ENCODE measurements at places on chromosomes 11 and 22. TPM values are rescaled to one million over a fixed set of nuclear protein-coding genes. Genes with fewer than 3 reads are reported as not detected.
A peak's percentile ranks its signal among the peaks of the same experiment; 100 is the strongest.

- H3K27ac ChIP-seq: no peak overlapping the region
- no peak for DNase-seq
- no peaks in the 10 kb centered on the region for H3K36me3 ChIP-seq
These were observed 10.7 kb downstream of the ANO1 start for GRCh38 chr11:70088735-70089250.

GRCh38 chr11:3796346-3796745, 1.0 kb downstream of the NUP98 start:
- peak overlapping the region; percentile 38 for H3K4me3 ChIP-seq
- no peak for DNase-seq

The VWCE gene
- total RNA-seq: 6.7 TPM

DNA sequence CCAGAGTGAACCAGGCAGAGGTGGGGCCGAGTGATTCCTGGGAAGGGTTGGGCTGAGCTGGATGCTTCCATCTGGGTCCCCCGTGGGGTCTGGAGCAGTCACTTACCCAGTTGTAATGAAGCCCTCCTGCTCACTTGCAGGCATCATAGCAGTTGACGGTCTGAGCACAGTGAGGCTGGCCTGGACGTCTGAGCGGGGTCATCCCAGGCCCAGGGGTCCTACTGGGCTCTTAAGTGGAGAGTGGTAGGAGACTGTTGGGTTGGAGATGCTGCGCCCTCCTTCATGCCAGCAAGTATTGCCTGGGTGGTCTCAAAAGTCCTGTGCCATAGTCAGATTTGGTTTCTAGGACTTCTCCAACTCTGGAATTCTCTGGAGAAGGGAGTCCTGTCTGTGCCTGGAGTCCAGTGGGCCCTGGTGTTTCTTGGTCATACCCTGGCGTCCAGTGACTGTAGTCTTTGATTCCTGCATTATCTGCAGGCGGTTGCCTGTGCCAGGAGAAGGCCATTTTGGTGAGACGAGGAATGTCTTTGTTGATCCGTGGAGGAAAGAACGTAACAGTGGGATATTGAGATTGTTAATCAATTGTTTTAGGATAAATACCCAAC, 82.3 kb downstream of the TBC1D22A start:
- no peak overlapping the region for H3K4me3 ChIP-seq
- peaks cover 4% of the 10 kb centered on the region for H3K4me1 ChIP-seq
- no peaks in the 10 kb centered on the region for H3K36me3 ChIP-seq
- no peaks in the 10 kb centered on the region for H3K27me3 ChIP-seq
- no peak overlapping the region for H3K27ac ChIP-seq

DNA sequence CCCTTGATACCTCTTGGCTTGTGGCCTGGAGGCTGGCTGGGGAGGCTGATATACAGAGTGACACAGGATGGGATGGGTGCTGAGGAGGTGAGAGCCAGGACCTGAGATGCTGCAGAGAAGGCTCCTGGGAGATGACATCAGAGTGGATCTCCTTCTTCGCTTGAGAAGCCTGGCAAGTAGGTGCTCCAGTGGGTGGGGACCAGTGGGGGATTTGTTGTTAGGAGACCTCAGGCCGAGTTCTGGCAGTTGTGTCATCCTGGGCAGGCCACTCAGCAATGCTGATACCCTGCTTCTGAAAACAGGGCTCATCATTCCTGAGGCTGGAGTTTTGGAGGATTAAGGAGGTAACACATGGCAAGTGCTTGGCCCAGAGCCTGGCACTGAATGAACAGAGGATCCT, 1.9 kb upstream of the NDUFV1 start:
- no peaks in the 10 kb centered on the region for H3K27me3 ChIP-seq
- H3K4me1 ChIP-seq: peaks cover 15% of the 10 kb centered on the region
- no peak overlapping the region for H3K27ac ChIP-seq
- no peak for DNase-seq
- no peaks in the 10 kb centered on the region for H3K36me3 ChIP-seq

The SLC22A8 gene
- total RNA-seq: not detected

GRCh38 chr11:19642185-19643158, 70.2 kb upstream of the NAV2 start:
- H3K27me3 ChIP-seq: no peaks in the 10 kb centered on the region
- no peak overlapping the region for H3K27ac ChIP-seq
- no peaks in the 10 kb centered on the region for H3K36me3 ChIP-seq
- H3K4me3 ChIP-seq: no peak overlapping the region
- no peaks in the 10 kb centered on the region for H3K4me1 ChIP-seq

The BEST1 gene
- total RNA-seq: 3.5 TPM

The FAM180B gene
- total RNA-seq: 0.50 TPM

DNA sequence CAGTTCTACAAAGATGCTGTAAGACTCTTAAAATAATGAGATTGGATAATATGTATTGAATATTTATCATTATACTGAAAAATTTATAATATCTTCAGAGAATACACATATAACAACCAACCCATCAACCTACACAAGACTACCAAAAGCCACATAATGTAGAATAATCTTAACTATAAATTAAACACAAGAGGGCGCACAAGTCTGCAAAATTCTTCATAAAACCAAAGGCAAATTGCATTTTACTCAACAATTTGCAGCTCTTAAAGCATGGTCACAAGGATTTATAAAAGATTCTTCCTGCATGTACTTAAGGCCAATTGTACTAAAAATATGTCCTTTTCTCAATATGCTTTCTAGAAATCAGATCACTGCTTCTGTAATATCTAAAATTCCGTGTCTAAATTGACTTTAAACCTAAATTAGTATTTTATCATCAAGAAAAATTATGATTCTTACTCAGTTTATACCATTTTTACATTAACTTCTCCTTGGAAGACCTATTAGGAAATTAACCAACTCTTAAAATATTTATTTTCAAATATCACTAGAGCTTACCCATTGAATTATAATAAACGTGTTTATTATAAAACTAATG, 79.0 kb downstream of the TTC28 start:
- no peaks in the 10 kb centered on the region for H3K36me3 ChIP-seq
- H3K27me3 ChIP-seq: no peaks in the 10 kb centered on the region
- H3K4me3 ChIP-seq: no peak overlapping the region
- H3K27ac ChIP-seq: no peak overlapping the region

The ENTHD1 gene
- not detected for total RNA-seq

DNA sequence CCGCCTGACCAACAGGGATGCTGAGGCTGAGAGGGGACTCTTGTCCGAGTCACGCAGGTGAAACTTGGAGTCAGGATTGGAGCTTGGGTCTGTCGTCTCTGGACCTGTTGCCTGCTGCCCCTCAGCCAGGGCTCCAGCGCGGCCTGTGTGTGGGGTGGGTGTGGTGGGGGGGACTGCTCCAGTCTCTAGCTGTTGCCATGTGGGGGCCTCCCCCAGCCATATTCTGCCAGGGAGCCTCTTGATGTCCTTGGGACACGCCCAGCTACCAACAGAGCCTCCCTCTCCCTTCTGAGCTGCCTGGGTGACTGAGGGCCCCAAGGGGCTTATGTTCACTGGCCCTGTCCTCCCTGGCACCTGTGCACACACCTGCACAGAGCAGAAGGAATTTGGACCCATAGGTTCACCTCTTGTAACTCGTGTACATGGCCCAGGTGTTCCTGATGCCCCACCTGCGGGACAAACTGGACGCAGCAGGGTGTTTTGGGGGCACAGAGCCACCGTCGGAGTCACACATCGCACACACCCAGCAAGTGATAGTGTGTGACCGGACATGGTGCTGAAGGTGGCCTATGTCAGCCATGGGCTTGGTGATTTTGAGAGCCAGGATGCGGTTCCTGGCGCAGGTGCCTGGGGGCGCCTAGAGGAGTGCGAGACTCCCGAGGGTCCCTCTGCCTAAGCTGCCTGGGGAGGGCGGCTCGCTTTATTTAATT, 252.3 kb downstream of the TBC1D22A start:
- H3K27me3 ChIP-seq: no peaks in the 10 kb centered on the region
- H3K27ac ChIP-seq: no peak overlapping the region
- no peak for DNase-seq
- H3K4me3 ChIP-seq: no peak overlapping the region

DNA sequence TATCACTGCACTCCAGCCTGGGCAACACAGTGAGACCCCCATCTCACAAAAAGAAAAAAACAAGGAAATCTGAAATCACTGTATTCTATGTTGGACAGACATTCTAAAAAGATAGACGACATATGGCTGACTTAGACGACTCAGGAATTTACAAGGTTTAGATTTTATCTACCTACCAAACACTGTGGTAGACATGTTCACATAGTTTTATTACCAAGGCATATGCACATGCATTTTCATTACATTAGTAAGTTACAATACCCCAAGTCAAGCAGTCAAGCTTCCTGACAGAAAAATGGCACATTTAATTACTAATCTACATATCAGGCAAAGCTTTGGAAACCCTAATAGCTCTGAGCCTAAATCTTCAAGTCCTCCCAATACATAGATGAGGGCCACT, 262.2 kb downstream of the TTC28 start:
- H3K27me3 ChIP-seq: no peaks in the 10 kb centered on the region
- peaks cover 5% of the 10 kb centered on the region for H3K4me1 ChIP-seq
- DNase-seq: no peak
- H3K27ac ChIP-seq: no peak overlapping the region
- H3K4me3 ChIP-seq: no peak overlapping the region

GRCh38 chr11:9895006-9895405, 231.1 kb downstream of the SWAP70 start:
- H3K4me1 ChIP-seq: no peaks in the 10 kb centered on the region
- no peak for DNase-seq
- H3K27me3 ChIP-seq: no peaks in the 10 kb centered on the region
- H3K4me3 ChIP-seq: no peak overlapping the region

- H3K4me3 ChIP-seq: no peak overlapping the region
- no peaks in the 10 kb centered on the region for H3K4me1 ChIP-seq
- H3K27ac ChIP-seq: no peak overlapping the region
- no peaks in the 10 kb centered on the region for H3K36me3 ChIP-seq
These were observed 22.1 kb upstream of the KRTAP5-7 start for GRCh38 chr11:71505001-71505400.

- H3K4me3 ChIP-seq: no peak overlapping the region
- H3K4me1 ChIP-seq: peaks cover 2% of the 10 kb centered on the region
- no peaks in the 10 kb centered on the region for H3K27me3 ChIP-seq
- no peak for DNase-seq
These were observed 3.7 kb upstream of the TMEM109 start for GRCh38 chr11:60910281-60910687.

DNA sequence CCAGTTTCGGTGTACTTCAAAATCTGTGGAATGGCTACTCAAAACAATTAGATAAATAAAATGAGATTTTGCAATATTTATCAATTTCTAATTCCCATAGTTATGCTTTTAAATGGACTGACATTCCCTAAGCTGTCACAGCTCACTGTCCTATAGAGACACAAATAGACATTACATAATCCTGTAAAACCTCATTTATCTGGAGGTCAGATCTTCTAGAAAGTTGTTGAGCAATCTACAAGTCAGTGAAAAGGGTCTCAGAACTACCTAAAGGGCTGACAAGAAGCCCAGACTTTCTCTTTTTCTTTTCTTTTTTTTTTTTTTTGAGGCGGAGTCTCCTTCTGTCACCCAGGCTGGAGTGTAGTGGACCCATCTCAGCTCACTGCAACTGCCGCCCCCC, 12.0 kb downstream of the ALG8 start:
- no peaks in the 10 kb centered on the region for H3K4me1 ChIP-seq
- H3K27me3 ChIP-seq: no peaks in the 10 kb centered on the region
- no peak overlapping the region for H3K4me3 ChIP-seq
- no peak overlapping the region for H3K27ac ChIP-seq

DNA sequence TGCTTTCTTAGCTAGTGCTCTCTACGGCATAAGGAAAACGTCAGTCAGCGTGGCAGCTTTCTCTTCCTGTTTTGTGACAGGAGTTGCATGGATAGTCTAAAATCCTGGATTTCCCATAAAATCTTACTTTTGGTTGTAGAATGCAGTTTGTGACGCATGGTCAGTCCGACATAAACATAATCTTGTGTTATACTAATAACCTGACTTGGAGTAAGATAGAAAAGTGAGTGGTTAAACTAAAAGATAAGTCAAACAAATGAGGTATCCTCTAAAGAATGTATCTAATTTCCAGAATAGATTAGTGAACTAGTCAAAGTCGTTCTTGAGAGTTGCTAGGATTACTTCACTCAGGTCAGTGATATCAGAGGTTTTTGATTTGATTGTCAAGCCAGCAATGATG, 157.6 kb downstream of the PGR start:
- no peak overlapping the region for H3K27ac ChIP-seq
- no peaks in the 10 kb centered on the region for H3K27me3 ChIP-seq
- no peaks in the 10 kb centered on the region for H3K36me3 ChIP-seq
- H3K4me3 ChIP-seq: no peak overlapping the region
- H3K4me1 ChIP-seq: no peaks in the 10 kb centered on the region

- H3K27ac ChIP-seq: no peak overlapping the region
- H3K27me3 ChIP-seq: no peaks in the 10 kb centered on the region
- no peaks in the 10 kb centered on the region for H3K36me3 ChIP-seq
These were observed 15.8 kb downstream of the OR10D3 start for GRCh38 chr11:124198897-124199296.

The LZTR1 gene
- total RNA-seq: 41.3 TPM

The RBMXL2 gene
- total RNA-seq: 0.30 TPM

DNA sequence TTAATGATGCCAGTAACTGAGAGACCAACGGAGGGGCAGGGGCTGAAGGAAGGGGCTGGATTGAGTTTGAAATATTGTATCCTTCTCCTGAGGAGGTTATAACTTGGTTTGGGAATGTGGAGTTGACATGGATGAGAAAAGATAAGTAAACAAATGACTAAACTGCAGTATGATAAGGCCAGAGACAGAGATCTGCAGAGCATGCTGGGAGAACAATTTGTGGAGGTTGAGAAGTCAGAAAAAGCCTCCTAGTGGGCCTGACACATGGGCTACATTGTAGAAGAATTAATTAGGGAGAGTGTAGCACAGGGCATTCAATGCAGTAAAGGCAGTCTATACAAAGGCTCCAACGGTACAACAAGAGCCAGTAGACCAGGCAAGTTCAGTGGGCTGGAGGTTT, 55.9 kb downstream of the SPON1 start:
- no peak overlapping the region for H3K4me3 ChIP-seq
- no peaks in the 10 kb centered on the region for H3K27me3 ChIP-seq
- H3K36me3 ChIP-seq: no peaks in the 10 kb centered on the region
- H3K4me1 ChIP-seq: peaks cover 6% of the 10 kb centered on the region
- no peak for DNase-seq
- peak overlapping the region; percentile 37 for H3K27ac ChIP-seq

DNA sequence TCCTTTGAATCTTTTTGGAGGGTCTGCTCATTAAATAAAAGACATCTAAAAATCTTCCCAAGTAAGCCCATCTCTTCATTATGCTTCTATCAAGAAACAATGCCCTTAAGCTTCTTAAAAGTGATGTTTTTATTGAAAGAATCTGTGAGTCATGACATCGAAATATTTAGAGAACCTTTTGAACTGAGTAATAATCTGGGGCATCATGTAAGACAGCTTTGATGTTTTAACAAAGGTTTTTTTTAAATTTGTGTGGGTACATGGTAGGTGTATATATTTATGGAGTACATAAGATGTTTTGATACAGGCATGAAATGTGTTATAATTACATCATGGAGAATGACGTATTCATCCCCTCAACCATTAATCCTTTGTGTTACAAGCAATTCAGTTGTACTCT, 46.8 kb downstream of the PLAAT5 start:
- no peaks in the 10 kb centered on the region for H3K36me3 ChIP-seq
- H3K27ac ChIP-seq: no peak overlapping the region

The CNGA4 gene
- 0.17 TPM for total RNA-seq

DNA sequence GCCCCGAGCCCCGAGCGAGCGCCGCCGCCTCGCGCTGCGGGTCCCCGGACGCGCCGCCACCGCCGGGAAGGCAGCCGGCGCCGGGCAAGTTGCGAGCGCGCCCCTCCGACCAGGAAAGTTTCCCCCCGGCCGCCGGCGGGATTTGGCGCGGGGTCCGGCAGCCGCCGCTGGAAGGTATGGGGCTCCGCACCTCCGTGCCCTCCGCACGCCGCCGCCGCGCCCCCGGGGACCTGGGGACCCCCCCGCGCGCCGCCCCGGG, 281 bp downstream of the TSPAN18 start:
- H3K4me3 ChIP-seq: peak overlapping the region; percentile 94
- H3K27me3 ChIP-seq: peaks cover 2% of the 10 kb centered on the region
- peaks cover 27% of the 10 kb centered on the region for H3K4me1 ChIP-seq
- H3K36me3 ChIP-seq: no peaks in the 10 kb centered on the region
- no peak for DNase-seq
- H3K27ac ChIP-seq: no peak overlapping the region

The MACROD1 gene
- total RNA-seq: 12.3 TPM

Measured in hepatocyte (in vitro differentiated cells).